ENCODE measurements at places on chromosomes 12 and 14.

DNA sequence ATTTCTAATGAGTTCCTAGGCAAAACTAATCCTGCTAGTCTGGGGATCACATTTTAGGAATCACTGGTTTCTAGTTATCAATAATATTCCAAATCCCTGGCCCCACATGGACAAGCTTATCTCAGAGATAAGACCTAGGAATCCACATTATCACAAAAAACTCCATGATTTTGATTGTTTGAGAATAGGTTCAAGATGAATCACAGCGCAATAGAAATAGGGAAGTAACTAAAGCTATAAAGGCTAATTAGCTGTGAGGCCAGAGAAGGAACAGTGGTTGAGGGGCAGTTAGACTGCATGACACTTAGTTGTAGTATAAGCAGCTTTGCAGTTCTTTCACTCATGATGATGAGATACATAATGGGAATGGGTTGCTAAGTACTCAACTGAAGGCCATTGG is 13.1 kb upstream of the ATP5F1B start:
- DNase-seq = no peak

GRCh38 chr14:100042286-100042685 is 22.9 kb upstream of the EVL start:
- DNase-seq = no peak

DNA sequence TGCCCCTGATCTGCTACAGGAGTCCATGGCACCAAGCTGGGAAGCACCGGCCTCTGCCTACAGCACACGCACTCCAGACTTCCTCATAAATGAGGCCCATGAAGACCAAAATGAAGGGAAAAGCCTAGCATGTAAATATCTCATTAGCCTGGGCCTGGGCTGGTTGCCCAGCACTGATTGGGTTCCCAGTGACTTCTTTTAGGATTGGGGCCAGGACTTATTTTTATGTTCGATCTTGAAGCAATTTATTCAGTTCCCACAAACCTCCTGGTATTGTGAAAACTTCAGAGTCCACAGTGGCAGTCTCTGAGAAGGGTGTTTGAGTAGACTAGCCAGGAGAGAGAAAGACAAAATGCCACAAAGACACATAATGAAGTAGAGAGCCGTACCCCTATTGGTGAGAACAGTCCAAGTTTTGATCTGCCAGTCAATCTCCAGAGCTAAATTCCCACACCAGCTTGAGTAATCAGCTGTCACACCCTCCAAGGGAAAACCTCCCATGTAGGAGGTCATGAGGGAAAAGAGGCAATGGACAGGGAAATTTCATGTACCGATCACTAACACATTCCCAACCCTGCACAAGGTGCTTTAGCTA is 78.2 kb downstream of the PHLDA1 start:
- no peak for DNase-seq

DNA sequence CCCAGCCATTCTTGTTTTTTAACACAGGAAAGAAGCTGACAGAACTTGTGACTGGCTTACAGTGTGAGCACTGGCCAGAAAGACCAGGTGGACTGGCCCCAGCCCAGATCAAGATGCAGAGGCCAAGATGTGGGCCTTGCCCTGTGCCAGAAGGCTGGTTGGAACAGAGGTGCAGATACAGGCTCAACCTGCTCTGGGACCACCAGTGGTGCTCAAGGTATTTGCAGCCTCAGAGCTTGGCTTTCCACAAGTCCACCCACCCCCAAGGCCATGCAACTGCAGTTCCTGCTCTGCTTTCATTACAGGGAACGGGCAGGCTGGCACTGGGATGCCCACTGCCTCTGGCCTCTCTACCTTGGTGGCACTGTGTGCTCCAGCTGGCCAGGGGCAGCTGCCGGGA is 23.3 kb downstream of the ZFC3H1 start:
- no peak for DNase-seq

DNA sequence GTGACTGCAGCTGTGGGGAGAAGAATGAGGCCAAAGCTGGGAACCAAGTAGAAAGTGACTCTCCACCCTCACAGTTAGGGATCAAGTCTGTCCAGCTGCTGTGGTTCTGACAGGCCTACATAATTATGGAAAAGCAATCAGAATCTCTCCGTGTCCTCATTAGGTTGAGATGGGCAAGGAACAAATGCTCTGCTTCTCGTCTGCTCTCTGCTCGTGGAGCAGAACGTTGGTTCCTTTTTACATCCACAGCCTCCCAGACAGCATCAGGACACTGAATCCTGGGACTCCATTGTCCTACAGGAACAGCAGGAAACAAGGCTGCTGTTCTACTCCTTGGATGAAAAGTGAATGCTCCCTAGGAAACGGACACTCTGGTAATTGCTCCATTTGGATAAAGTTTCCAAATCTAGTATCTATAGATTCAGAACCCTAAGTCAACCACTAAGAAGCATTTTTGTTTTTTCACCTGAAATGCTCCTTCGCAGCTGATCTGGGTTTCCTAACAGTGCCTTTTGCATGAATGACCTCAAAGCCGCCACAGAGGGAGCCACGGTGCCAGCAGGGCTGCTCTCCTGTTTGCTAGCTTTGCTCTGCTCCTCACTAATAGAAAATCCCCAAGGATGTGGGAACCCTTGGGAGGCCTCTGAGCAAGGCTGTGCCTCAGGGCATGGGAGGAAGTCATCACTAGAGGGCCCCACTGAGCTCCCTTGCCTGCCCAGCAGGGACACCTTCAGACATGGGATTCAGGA is 102.0 kb downstream of the EGLN3 start:
- DNase-seq = peak; percentile 42

DNA sequence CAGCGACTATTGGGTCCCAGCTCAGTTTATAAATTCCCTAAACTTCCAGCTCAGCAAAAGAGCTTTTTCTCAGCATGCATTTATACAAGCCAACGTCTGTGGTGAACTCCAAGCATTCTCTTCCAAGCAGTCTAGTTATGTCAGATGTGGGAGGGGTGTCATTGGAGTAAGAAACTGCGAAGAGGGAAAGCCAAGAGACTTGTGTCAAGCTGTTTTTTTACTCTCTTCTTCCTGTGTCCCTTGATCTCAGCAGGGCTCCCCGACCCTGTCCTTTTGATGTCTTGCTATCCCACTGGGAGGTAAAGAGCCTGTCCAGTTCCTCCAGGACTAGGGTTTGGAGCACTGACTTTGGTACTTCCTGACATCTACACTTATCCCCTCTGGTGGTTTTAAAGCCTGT is 69.0 kb downstream of the PPM1H start:
- DNase-seq = no peak

DNA sequence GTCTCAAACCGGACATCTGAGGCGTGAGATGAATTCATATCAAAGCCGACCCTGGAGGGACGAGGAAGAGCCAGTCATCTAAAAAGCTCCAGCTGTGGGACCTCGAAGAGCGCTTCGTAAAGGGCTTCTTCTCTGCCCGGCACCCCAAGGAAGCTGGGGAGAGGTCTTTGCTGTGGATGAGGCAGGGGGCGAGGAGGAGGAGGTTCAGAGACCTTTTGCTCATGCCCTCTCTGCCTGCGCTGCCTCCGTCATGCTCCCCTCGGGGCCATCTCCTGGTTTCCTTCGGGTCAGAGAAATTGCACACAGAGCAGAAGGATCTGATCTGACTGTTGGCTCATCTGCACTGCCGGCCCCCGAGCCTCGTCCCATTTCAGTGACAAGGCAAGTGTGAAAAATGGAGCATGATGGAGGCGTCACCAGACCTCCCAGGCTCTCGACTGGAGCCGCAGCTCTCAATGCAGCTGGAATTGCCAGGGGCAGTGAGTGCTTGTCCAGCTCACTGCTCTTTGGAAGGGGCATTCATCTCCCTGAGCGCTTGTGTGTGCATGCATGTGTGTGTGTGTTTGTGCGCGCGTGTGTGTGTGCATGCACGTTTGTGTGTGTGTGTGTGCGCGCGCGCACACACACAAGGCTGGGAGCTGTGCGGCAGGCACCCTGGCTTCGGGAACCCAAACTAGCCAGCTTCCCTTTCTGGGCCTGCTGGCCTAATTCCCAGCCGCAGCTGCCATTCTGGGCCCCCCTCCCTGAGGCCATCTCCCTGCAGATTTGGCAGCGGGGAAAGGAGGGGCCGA is 9.2 kb downstream of the CABP1 start:
- DNase-seq = no peak

- no peak for DNase-seq
Measured at GRCh38 chr12:121610239-121611149, 15.8 kb upstream of the ORAI1 start.

DNA sequence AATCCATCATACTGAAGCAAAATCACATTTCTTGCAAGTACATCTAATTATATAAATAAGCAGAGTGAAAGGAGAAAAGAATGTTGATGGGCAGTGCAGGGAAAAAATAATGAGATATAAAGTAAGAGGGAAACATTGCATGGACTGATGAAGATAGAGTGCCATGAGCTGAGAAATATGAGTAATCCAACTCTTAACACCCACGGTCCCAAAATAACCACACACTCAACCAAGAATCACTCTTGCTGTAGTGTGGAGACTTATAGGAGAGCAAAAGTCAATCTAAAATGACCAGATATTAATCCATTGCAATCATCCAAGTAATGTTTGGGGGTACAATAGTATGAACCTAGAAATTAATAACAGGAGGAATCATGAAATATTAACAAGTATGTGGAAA is 40.2 kb downstream of the MYF5 start:
- DNase-seq = no peak

DNA sequence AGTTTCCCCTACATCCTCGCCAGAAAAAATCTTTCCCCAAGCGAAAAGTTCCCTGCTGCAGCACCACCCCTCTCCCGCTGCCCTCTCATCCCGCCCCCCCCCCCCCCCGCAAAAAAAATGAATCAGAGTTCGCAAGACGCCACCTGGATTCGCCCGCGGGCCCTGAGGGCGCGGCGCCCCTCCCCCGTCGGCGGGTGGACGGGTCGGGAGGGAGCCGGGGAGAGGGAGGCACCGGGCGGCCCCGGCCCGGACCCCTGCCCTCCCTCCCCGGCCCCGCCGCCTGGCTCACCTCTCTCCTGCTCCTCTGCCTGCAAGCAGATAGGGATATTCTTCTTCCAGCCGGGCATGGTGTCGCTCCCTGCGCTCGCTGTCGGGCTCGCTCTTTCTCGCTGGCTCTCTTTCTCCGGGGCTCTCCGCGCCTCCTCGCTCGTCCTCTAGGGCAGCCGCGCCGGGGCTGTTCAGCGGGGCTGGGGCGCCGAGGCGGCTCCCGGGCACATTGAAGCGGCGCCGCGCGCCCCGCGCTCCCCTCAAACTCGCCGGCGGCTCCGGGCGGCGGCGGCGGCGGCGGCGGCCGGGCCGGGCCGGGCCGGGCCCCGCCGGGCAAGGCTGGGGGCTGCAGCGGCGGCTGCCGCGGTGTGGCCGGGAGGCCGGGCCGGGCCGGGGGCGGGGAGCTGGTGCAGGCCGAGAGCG is 200.3 kb upstream of the CAND1 start:
- peak; percentile 72 for DNase-seq

DNA sequence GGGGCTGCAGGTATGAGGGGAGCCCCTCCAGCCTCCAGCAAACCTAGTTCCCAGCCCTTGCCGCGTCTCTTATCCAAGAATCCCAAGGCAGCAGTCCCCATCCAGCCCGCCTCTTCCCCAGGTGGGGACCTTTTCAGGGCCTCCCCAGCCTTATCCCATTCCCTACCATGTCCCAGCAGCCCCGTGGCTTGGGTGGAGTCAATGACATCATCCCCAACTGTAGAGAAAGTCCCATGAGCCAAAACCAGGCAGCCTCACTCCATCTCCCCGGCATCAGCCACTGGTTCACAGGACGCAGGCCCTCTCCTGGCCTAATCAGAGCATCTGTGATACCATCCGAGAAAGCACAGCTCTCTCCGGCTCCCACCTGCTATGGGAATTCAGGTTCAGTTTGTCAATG is 131.0 kb downstream of the NCOR2 start:
- DNase-seq = no peak

DNA sequence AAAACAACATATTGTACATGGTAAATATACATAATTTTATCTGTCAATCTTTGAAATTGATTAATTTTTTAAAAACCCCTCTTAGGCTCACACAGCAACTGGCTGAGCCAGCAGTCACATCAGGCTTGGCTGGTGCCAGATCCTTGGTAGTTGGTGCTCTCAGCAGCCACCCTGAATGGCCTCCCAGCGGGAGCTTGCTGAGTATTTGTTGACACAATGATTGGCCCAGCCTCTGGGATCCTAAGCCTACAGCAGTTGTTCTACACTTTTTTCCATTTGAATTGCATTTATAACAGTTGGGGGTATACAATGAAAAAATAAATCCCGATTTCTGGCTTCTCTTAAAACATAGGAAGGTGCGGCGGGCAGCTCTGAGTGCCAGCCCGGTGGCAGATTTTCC is 11.1 kb downstream of the PRKAB1 start:
- peak; percentile 92 for DNase-seq

Measured in NCI-H345 (cell line).